ENCODE measurements at places on chromosomes 5 and 9.

GRCh38 chr9:36407122-36407723 is 7.2 kb upstream of the RNF38 start:
- peak; percentile 77 for DNase-seq

DNA sequence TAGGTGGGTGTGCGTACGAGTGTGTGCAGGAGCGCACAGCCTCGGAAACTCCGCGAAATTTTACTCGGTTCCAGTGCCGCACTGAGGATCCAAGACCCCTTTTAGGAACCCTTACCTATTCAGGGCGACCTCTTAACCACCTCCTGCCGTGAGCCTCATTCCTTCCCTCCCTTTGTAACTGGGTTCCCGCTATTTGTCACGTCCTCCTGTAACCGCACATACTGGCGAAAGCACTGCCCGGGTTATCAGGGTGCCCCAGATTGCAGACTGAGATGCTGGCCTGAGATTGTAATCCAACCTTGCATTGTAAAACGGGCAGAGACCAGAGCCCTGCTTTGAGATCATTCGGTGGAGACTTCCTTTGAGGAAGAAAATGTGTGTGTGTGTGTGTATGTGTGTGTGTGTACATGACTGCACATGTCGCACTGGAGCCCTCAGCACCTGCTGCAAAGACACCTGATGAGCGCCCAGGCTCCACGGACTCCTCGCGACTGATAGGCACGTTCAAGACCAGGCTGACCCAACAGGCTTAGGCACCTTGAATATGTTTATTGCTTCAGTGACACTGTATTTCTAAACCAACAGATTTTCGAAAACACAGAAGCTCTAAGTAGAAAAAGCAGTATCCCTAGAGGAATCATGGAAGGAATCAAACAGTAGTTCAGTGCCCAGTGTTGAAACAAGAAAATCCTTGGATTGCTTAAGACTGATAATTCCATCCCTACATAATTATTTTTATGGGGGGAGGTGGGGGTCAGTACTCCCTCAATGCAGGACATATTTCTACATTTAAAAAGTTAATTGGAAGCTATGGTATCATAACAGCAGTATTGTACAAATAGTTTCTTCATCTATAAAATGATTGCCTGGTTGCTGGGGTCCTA is 86.5 kb upstream of the TNFAIP8 start:
- DNase-seq, result peak; percentile 66

- DNase-seq, result no peak
Observed at GRCh38 chr5:125005266-125005665, 258.8 kb upstream of the ZNF608 start.

DNA sequence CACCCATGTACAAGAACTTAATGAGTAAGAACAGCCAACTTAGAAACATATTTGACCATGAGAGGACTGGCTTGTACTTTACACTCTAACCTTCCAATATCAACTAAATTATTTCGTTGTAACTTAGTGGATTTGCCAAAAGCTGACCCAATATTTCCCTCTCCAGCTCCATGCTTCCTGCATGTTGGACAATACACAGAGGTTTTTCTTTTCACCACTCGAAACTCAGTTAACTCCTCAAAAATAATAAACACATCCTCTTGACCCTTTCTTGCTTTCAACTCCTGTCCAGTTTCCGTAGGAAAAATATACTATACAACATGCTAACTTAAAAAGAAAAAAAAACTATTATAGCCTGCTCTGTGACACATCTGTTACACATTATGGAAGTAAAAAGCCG is 188.9 kb downstream of the MPDZ start:
- no peak for DNase-seq

GRCh38 chr9:37163299-37163698 is 42.9 kb downstream of the ZCCHC7 start:
- DNase-seq, result no peak
